ENCODE measurements at places on chromosomes 11 and 22.

- DNase-seq: no peak
Observed at GRCh38 chr22:36081023-36081431, 52.4 kb upstream of the RBFOX2 start.

DNA sequence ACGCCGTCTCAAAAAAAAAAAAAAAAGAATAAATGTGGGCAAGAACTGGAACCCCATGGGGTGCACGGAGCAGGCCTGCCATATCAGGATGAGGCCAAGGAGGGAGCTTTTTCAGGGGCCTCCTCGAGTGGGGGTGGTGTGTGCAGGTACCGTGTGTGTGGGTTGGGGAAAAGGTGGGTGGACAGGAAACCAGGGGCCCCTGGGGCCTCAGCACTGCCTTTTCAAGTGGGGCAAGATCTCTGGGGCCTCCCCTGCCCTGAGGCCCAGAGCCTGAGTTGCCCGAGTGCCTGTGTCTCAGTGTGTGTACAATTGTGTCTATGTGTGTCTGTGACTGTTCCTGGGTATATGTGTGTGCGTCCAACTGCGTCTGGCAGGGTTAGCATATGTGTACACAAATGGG is 23.8 kb downstream of the TEF start:
- DNase-seq: no peak

GRCh38 chr11:90847268-90847886 is 624.5 kb upstream of the CHORDC1 start:
- no peak for DNase-seq

DNA sequence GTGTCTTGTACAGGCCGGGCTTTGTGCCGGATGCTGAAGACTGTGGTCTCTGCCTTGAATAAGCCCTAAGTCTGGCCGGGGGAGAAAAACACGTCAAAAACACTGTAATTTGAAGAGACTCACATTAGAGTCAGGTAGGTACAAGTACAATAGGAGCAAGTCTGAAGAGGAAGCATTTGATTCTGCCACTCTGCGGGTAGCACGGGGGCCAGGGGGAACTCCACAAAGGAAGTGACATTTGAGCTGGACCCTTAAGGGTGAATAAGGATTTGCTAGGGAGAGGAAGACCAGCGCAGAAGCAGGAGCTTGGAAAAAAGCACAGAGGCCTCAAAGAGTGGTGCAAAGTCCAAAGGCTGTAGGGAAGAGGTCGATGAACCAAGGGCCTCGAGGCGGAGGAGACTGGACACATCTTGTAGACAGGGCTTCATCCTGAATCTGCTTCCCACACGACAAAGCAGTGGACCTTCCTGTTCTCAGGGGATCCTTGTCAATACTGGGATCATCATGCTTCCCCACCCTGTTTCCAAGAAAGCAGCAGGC is 38.7 kb downstream of the BUD13 start:
- peak; percentile 47 for DNase-seq

GRCh38 chr22:48799227-48799970 is 1028.3 kb downstream of the BRD1 start:
- no peak for DNase-seq

DNA sequence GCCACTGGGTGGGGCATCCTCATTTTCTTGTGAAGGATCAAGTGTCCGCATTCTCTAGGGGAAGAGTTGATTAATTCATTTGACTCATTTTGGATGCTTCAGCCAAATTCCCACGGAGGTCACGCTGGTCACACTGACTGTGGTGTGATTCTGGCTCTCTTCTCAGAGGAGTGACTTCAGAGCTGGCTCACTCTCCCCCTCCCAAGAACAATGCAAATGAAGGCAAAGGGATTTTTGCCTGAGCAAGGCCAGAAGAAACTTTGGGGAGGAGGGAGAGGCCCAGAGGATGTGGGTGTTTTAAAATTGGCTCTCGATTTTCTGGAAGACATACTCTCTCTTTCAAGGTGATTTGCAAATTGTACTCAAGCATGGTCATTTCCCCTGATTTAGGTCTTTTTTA is 51.1 kb upstream of the LMO2 start:
- DNase-seq: peak; percentile 95

DNA sequence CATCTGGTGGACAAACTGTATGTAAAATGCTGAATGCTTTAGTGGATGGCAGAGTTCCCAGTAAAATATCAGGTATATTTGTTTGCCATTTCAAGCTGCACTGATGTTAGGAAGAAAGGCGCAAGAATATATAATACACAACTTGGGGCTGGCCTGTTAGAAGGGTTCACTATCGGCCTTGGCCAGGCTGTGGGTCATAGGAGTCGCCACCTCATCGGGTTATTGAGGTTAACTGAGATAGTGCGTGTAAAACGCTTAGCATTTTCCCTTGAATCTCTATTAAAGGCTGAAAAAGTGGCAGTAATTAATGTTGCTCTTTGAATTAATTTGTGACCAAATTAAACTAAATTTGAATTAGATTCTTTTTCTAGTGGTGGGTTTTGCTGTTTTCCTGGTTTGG is 5.1 kb downstream of the FAM118A start:
- no peak for DNase-seq

GRCh38 chr11:130441719-130442118 is 6.7 kb upstream of the ADAMTS15 start:
- DNase-seq: no peak

DNA sequence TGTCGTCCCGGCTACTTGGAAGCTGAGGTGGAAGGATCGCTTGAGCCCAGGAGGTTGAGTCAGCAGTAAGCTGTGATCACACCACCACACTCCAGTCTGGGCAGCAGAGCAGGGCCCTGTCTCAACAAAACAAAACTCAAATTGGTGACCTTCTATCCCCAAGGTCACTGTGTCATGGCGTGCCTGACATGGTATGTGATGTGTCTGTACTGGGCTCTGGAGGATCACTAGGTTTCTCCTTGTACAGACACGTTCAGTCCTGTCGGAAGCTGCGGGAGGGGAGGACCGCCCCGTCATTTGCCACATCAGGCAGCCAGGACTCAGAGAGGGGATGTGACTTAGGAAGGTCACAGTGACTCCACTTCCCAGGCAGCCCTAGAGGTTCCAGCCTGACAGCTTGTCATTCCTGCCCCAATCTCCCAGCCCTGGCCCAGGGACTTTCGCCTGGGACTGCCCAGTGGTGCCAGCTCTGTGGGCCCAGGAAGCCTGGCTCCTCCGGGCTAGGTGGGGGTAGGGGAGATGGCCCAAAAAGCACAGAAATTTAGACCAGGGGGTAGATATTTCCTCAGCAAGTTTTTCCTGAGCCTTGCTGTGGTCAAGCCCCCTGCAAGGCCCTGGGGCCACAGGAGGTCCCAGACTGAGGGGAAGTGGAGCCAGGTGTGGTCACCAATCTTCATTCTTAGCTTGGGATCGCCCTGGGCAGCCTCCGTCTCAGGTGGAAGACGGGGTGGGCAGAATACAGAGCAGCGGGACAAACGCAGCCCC is 53.2 kb downstream of the TRIOBP start:
- DNase-seq: no peak

GRCh38 chr22:42922374-42923191 is 65.5 kb upstream of the ARFGAP3 start:
- DNase-seq: peak; percentile 59

Data from suppressor macrophage treated with lipopolysaccharide for 4 hours (primary cell).